ENCODE measurements at places on chromosomes 4 and X.

GRCh38 chrX:40152173-40152711 lies 54.5 kb upstream of the BCOR start:
- no peak for DNase-seq

DNA sequence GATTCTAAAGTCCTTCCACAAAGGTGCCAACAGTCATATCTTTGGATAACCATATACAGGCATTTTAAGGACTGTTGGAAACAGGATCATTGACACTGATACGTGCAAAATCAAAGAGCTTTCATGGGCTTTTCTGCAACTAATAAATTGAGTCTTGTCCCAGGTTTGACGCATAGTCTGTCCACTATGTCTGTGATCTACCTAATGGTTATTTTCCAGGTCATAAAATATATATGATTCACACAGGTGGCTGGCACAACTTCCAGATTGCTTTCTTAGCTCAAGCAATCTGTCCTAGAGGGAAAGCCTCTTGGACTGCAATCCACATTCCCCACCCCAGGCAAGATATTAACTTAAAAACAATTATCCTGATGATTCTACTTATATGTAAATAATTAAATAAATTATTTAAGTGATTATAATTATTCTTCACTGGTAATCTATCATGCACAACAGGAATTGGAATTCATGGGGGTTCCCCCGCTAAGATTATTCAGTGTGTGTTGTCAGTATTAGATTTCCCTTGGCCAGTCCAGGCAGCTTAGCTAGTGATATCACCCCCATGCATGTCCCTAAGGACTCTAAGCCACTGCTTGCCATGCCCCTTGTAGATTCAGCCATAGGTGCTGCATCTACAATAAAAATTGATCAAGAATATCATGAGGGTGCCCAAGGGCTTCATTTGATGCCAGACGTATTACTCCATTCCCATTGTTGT lies 97.8 kb downstream of the TLL1 start:
- no peak for DNase-seq

DNA sequence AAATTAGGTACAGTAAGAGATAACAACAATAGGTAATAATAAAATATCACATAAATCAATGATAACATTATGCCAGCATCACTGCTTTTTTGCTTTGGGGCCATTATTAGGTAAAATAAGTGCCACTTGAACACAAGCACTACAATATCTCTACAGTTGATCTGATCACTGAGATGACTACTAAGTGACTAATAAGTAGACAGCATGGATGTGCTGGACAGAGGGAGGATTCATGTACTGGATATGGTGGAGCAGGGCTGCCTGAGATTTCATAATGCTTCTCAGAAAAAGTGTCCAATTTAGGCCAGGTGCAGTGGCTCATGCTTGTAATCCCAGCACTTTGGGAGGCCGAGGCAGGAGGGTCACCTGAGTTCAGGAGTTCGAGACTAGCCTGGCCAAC lies 137.8 kb upstream of the IL1RAPL2 start:
- DNase-seq, result no peak

GRCh38 chr4:119207051-119207450 lies 5.5 kb upstream of the USP53 start:
- no peak for DNase-seq

DNA sequence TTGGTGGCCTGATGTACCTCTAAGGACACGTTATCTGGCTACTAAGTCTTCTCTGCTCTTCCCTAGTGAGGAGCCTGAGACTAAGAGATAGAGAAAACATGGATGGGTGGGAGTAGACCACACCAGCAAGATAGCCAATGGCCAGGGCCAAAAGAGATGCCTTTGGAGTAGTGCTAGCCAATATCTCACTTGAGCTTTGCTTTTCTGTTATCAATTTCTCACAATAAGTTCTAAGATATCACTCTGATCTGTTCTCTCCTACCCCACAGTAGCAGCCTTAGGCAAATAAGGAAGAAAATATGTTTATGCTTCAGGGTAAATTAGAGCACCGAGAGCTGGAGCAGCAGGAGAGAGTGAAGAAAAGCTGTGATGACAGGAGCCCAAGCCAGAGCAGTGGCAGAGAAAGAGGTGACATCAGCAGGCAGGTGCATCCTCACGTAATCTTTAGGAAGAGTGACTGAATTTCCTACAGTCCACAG lies 343.9 kb upstream of the NOCT start:
- DNase-seq, result no peak

DNA sequence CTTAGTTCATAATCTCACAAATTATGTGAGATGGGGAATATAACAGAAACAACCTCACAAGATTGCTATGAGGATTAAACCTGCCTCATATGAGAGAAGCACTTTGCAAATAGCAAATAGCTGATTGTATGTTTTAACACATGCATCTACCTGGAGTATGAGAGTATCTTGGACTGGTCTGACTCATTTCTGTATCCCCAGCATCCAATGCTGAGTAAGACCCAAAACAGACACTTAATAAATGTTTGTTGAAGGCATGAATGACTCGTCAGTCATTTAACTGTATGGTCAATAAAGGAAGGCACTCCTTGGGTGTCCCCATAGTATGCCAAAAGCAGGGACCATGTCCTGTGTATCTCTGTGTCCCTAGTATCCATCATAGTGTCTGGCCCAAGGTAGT lies 350.9 kb upstream of the F9 start:
- no peak for DNase-seq

Measured in MV-4-11 (cell line).